ENCODE measurements at places on chromosomes 16 and 17. TPM values are rescaled to one million over a fixed set of nuclear protein-coding genes. Genes with fewer than 3 reads are reported as not detected.

- H3K36me3 ChIP-seq, result no peaks in the 10 kb centered on the region
- no peaks in the 10 kb centered on the region for H3K4me1 ChIP-seq
- H3K4me3 ChIP-seq, result no peak overlapping the region
- DNase-seq, result no peak
- no peak overlapping the region for H3K27ac ChIP-seq
- no peaks in the 10 kb centered on the region for H3K27me3 ChIP-seq
These were observed 60.9 kb downstream of the NKD1 start for GRCh38 chr16:50609049-50609448.

Gene GAST
- total RNA-seq, result not detected

DNA sequence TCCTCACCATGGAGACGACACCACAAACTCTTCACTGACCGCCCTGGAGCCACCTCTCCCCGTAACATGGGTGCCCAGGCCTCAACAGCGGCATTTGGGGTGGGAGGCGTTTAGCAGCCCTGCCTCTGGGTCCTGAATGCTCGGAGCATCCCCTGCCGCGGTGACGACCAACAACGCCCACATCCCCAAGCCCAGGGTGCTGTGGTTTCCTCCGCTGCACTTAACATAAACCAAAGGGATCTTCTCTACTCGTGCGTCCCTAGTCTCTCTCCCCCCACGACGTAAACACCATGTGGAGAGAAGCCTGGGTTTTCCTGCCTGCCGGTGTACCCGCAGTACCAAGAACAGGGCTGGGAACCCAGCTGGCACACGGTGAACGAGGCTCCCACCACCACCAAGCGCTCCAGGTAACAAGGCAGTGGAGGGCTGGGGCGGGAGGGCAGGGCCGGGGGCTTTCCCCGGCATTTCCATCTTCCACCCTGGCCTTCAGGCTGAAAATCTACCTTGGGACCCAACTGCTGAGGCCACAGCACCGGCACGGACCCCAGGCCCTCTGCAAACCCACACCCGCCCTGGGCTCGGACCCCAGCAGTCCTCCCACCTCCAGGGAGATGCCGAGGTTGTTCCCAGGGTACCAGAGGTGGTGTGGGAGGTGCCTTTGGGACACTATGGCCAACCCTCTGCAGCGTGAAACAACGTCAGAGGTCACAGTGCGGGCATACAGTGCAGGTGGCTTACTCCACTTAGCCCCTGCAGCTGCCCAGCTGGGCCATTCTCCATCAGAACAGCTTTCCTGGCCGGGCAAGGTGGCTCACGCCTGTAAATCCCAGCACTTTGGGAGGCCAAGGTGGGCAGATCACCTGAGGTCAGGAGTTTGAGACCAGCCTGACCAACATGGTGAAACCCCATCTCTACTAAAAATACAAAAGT lies 54.3 kb downstream of the TIMM22 start:
- H3K4me1 ChIP-seq, result peaks cover 2% of the 10 kb centered on the region
- no peak for DNase-seq
- H3K27me3 ChIP-seq, result no peaks in the 10 kb centered on the region
- H3K27ac ChIP-seq, result no peak overlapping the region
- peaks cover 9% of the 10 kb centered on the region for H3K36me3 ChIP-seq

DNA sequence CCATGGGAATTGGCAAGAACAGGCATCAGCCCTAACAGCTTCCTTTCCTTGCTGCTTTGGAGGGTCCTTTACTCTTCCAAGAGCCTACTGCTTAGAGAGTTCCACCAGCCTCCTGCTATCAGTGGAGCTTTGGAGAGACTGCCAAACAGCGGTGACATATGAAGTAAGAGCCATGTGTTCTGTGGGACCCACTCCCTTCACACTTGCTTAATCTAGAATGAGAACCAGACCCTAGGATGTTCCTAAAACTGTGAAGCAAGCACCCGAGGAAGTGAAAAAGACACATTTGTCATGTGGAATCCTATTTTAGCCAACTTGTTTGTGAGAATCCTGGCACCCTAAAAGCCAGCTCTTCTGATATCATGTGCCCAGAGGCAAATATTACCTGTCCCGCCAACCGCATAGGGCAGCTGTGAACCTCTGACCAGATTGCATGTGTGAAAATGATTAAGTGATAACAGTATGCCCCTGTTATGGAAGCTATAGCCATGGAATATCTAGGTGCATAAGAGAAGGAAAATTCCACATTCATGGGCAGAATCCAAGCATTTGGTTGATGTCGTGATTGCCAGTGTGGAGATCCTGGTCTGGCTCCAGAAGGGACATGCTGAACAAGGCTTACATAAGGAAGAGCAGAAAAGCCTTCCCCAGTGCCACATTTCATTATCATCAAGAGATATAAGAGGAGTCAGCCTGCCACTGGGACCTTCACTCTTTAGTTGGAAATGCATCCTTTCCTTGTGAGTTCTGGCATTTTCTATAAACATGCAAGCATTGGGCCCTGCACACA lies 18.7 kb downstream of the RCVRN start:
- H3K4me3 ChIP-seq, result no peak overlapping the region
- H3K27ac ChIP-seq, result no peak overlapping the region
- H3K36me3 ChIP-seq, result no peaks in the 10 kb centered on the region
- no peaks in the 10 kb centered on the region for H3K27me3 ChIP-seq
- H3K4me1 ChIP-seq, result no peaks in the 10 kb centered on the region
- no peak for DNase-seq

GRCh38 chr17:76868176-76868668 lies at the start of gene MGAT5B:
Gene MGAT5B (plus strand): TSS chr17:76868404. CDS start chr17:76869030, 626 bp downstream.
- no peak within 1 kb of the TSS for H3K27ac ChIP-seq
- no peaks in the 10 kb centered on the region for H3K4me1 ChIP-seq
- peaks cover 68% of the 10 kb centered on the region for H3K27me3 ChIP-seq
- DNase-seq, result peak; percentile 83
